ENCODE measurements at places on chromosomes 7 and 10. TPM values are rescaled to one million over a fixed set of nuclear protein-coding genes. Genes with fewer than 3 reads are reported as not detected.

Gene AMPH
- 16.4 TPM for total RNA-seq

Gene GIMAP6
- total RNA-seq, result 46.6 TPM

Gene MUC3A
- 1.3 TPM for total RNA-seq

Gene ANXA8L1
- total RNA-seq, result not detected

Gene VENTX
- total RNA-seq, result 4.0 TPM

Gene AP5Z1
- total RNA-seq, result 37.6 TPM

Gene CTBP2
- 56.5 TPM for total RNA-seq

- peak; percentile 64 for DNase-seq
Observed at GRCh38 chr10:133438711-133439273, 14.4 kb upstream of the SPRN start.

DNA sequence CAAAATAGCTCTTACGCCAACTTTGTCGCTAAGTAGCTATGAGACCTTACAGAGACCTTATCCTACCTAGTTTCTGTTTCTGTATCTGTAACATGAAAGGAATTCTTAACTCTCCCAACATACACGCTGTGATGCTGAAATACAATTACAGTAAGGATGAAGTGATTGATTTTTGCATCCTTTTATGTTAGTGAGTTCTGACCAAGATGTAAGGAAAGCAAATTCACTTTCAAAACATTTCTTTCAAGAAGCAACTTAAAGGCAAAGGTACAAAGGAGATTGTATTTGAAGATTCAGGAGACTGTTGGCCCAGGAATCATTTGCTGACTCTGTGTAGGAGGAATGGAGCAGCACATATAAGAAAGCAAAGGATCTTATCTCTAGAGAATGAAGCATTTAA, 7.1 kb upstream of the ANK3 start:
- no peak for DNase-seq

DNA sequence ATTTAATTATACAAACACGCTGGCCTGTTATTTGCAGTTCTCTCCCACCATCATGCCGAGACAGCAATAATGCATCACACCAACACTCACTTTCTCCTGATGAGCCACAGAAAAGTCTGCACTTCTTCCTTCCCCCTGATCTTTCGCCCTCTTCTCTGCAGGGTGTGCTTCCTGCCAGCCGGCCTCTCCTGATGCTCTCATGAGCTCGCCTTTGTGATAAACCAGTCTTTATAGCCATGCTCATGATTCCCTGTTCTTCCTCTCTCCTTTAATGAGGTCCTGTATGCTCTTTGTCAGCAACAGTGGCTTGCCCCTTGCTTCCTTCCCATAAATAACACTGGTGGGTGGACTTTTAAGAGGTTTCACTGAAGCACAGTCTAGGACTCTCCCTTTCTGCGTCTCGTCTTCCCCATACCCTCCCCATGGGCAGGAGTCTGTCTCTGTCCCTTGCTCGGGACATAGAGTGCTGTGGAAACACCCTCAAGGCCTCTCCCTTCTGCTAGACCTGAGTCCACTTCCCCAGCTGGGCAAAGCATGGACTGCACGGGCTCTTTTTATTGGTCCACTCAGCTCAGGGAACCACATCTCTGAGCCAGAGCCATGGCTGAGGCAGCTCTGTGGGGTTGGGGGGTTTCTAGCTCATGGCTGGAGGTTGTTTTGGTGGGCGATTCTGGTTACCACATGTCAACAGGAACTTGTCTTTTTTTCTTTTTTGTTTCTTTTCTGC, 133.9 kb downstream of the C10orf105 start:
- no peak for DNase-seq

- DNase-seq, result no peak
Observed at GRCh38 chr7:98398567-98399372, 2.1 kb downstream of the BAIAP2L1 start.

DNA sequence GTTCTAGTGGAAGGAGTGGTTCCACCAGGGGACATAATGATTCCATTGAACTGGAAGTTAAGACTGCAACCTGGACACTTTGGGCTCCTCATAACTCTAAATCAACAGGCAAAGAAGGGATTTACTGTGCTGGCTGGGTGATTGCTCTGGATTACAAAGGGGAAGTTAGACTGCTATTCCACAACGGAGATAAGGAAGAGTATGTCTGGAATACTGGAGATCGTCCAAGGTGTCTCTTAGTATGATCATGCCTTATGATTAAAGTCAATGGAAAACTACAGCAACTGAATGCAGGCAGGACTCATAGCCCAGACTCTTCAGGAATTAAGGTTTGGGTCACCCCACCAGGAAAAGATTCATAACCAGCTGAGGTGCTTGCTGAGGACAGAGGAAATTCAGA, 310.6 kb upstream of the MGMT start:
- no peak for DNase-seq

GRCh38 chr7:135209225-135209834, 2.0 kb downstream of the WDR91 start:
- DNase-seq, result no peak

- DNase-seq, result no peak
Observed at GRCh38 chr10:29465384-29465783, 169.4 kb downstream of the SVIL start.

DNA sequence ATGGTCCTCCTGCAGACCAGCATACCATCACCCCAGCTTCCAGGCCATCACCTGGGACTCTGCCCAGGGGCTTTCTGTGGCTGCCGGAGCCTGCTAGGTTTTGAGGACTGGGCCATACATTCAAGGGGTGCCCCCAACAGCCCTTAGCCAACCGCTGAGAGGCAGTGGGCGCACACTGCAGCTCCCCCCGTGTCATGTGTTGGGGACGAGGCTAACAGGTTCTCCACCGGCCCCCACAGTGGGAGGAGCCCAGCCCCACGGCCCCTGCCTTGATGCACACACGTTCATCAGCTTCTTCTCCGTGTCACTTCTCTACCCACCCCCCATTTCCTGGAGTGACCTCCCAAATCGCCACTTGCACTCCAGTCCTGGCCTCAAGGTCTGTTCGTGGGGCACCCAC, 543.2 kb upstream of the FOXK1 start:
- no peak for DNase-seq

GRCh38 chr7:47142867-47143175, 439.1 kb downstream of the TNS3 start:
- no peak for DNase-seq

GRCh38 chr10:16408379-16408778, 28.4 kb upstream of the PTER start:
- no peak for DNase-seq

GRCh38 chr10:87868277-87868676, 4.9 kb downstream of the PTEN start:
- no peak for DNase-seq

DNA sequence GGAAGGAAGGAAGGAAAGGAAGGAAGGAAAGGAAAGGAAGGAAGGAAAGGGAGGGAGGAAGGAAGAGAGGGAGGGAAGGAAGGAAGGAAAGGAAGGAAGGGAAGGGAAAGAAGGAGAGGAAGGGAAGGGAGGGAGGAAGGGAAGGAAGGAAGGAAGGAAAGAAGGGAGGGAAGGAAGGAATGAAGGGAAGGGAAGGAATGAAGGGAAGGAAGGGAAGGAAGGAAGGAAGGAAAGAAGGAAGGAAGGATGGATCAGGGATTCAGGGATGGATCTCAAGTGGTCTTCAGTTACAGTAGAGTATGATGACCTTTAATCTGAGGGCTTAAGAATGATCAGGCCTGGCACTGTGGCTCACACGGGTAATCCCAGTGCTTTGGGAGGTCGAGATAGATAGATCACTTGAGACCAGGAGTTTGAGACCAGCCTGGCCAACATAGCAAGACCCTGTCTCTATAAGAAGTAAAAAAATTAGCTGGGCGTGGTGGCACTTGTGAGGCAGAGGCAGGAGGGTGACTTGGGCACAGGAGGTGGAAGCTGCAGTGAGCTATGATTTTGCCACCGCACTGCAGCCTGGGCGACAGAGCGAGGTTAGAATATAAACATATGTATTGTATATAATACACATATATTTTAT, 760 bp upstream of the FOXK1 start:
- no peak for DNase-seq

DNA sequence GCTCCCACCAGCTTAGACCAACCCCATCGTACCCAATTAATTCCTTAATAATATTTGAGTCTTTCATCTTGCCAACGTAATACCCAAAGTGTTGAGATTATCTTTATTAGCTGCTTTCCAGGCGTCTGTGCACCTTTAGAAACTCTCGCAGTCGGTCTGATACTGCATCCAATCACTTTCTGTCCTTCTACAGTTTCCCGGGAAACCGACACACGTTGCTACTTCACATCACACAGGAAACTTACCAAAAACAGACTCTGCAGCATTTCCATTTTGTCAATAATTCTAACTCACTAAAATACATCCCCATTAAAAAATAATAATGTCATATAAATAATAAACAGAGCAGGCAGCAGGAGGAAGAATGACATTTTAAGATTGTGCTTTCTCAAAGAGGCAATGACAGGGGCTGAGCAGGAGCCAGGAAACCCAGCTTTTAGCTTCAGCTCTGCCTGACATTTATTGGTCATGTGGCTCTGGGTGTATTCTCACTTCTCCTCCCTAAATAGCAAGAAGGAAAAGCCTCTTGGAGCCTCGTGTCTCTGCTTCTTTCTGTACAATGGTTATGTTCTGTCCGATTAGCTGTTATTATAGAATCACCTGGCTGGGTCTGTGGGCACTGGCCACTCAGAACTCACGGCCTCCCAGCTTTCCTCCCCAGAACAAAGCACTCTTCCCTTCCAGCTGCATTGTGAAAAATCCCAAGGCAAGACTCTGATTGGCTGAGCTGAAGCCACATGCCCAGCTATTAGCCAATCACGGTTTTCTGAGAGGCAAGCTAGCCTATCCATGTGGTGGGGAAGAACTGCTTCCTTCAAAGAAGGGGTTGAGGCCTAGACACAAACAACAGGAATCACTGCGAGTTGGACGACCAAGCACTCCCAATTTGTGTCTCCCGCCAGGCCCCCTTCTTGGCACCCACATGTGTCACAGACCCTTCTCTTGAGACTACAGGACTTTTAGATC, 424.7 kb upstream of the FOXK1 start:
- DNase-seq, result peak; percentile 16

- DNase-seq, result no peak
Observed at GRCh38 chr7:33706771-33707200, 198.6 kb upstream of the BMPER start.

DNA sequence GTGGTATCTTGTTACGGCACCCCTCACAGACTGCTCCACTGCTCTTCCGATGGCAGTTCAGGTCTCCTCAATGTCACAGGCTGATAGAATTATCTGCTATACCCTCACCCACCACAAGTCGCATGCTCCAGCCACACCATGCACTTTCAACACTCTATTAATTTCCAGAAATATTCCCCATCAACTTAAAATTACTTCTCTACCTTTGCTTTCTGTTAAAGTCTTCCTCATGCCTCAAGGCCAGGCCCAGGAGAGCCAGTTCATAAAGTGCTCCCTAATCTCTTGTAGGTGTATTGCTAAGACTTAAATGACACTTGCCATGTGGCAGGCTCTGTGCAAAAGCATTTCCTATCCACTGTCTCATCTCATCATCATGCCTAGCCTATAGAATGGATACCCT, 105.9 kb upstream of the ARID5B start:
- no peak for DNase-seq

DNA sequence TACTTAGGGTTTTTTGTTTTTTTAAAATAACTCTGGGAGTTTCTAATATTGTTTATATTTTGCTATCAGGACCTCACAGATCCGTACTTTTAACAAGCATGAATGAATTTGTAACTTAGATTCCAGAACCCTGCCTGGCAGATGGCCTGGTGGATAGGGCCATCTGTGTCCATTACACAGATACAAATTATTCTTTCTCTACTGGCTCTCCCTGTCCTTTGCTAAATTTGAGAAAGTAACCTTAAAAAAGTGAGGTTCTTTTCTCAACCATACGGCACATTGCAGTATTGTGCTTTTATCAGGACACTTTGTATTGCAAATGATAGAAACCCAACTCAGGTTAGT, 26.6 kb downstream of the LCOR start:
- DNase-seq, result no peak

DNA sequence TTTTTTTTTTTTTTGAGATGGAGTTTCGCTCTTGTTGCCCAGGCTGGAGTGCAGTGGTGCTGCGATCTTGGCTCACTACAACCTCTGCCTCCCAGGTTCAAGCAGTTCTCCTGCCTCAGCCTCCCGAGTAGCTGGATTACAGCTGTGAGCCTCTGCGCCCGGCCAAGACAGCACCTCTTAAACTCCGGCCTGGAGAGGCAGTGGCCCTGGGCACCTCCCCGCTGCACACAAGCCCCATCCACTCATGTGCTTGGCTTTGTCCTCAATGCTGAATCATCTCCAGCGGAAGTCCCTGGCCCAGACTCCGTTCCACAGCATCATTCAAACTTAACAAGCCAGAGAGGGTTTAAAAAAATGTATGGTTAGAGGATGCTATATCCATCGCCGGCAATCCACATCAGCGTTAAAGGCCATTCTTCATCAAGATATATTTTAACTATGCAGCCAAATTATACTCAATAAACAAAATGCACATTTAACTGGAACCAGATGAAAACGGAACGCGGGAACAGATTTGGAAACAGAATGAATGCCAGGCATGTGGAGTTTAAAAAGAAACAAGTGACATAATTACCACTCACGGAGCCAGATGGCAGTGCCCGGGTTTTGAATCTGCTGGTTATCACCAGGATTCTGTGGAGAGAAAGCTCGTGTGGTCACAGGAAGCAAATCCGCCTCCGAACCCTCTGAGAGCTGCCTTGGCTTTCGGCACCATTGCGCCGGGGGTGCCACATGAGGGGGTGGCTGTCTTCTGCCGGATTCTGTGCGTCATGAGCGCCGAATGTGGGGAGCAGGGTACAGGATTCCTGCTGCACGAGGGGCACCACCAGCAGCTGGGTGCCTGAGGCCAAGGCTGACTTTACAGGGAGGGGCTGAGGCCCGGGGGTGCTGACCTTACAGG, 45.6 kb upstream of the CFAP46 start:
- DNase-seq, result no peak

DNA sequence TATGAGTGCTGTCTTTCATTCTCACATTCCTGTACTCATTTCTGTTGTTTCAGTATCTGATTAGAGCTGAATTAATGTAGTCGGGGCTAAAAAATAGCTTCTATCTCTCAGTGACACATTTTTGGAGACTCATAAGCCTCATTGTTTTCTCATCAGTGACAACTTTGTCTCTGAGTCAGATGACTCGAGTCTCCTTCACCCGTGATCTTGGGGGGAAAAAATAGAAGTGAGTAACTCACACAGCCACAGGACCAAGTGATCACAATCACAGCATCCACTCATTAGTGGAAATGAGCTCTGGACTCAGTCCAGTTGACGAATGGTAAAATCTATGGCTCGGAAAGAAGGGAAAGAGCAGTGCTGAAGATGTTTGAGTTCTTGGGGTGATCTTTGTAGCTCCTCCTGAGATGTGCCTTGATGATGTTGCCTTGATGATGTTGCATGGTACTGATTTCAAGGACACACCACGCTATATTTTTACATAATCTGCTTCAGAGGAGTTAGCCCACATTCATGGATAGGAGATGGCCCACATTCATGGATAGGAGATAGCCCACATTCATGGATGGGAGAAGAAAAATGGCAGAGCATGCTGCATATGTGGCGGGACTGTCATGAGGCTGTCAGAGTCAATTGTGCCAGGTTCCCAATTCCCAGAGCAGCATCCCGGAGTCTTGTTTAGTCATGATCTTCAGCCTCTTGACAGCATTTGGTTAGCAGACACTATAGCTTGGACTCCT, 214.7 kb downstream of the CELF2 start:
- no peak for DNase-seq

Measured in mesenteric fat pad (tissue), 1 donor.